Activated T-cell treated with anti-CD3 and anti-CD28 coated beads, Interleukin-2, amount 50 U/mL, for 48 hours (primary cell): ENCODE measurements at places on chromosomes 1 and 21.

GRCh38 chr1:2053217-2053616 lies 3.0 kb downstream of the PRKCZ start:
- no peak for DNase-seq

GRCh38 chr1:228280106-228280901 lies 72.5 kb downstream of the OBSCN start:
- no peak for DNase-seq

DNA sequence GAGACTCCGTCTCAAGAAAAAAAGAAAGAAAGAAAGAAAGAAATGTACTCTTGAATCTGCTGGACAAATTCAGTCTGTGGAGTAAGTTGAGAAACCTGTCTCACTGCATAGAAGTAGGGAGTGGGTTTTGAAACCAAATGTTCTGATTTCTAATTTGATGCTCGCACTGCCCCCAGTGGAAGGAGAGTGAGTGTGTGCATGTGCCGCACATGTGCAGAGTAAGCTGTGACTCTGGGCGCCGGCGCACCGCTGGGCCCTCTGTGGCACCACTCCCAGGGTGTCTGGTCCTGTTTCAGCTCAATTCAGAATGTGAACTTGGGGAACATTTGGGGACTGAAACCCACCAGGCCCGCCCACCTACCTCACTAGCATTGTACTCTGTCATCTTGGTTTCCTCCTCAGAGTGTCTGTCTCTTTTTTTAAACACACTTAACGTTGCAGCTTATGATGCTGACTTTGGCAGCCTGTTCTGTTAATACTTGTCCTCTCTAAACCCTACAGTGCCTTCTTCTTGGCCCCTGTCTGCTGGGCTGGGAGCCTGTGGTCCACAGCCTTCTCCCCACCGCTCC lies 104.6 kb downstream of the CACNA1E start:
- no peak for DNase-seq

GRCh38 chr1:15618655-15619525 lies 1.6 kb downstream of the DDI2 start:
- no peak for DNase-seq

DNA sequence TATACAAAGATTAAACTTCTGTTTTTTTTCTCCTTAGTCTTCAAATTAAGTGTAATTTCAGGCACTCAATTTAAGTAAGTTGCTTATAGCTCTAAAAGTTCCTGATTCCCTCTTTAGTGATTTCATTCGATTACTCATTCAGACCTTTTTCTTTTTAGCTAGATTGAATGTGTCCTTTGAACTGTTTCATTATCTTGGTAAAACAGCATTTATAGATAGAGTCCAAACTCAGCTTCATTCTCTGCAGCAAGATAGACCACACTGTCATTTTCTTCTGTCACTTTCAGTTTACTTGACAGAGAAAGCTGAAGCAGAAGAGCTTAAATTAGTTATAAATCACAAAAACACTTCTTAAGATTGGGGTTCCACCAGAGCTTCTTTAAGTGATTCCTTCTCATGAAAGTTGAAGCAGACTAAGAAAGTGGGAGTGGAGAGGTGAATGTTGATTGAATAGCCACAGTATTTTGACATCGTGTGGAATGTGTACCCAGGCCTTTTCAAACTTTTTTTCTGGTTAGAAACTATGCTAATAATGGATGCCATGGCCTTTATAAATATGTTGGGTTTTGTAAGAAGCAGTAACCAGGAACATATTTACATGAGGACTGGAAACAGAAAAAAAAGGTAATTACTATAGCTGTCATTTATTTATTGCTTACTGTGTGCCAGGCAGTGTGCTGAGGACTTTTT lies 52.2 kb downstream of the ZBTB40 start:
- no peak for DNase-seq

- DNase-seq: peak; percentile 13
These were observed 184.7 kb downstream of the TOMM20 start for GRCh38 chr1:234943836-234944402.

- no peak for DNase-seq
These were observed 116.7 kb upstream of the F3 start for GRCh38 chr1:94658221-94658620.

- DNase-seq: no peak
These were observed 982.5 kb upstream of the ADGRL2 start for GRCh38 chr1:80818211-80818610.

- DNase-seq: no peak
These were observed 190.9 kb upstream of the ADGRL4 start for GRCh38 chr1:79197421-79197820.

DNA sequence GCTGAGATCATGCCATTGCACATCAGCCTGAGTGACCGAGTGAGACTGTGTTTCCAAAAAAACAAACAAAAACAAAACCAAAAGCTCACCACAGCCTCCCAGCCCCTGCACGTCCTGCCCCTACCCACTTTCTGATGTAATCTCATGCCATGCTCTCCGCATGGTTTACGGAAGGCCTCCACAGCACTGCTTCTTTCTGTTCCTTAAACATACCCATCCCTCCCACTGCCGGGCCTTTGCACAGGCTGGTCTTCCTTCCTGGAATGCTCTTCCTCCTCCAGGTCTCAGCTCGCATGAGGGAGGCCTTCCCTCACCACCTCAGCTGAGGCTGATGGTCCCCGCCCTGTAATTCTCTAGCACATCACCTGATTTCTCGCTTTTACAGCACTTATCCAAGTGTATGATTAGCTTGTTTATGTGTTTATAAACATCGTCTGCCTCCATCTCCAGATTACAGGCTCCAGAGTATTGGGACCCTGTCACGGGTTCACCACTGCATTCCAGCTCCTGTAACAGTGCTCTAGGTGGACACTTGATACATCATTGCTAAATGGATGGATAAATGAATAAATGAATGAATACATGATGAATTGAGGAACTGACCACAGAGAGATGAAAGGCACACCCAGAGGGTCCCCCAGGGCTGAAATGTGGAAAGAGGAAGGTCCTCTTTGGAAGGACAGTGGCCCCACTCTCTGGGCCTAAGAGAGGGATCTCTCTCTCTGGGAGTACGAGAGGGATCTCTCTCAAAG lies 22.1 kb downstream of the TCEA3 start:
- DNase-seq: no peak

GRCh38 chr21:32834916-32835235 lies 63.3 kb upstream of the PAXBP1 start:
- DNase-seq: no peak

DNA sequence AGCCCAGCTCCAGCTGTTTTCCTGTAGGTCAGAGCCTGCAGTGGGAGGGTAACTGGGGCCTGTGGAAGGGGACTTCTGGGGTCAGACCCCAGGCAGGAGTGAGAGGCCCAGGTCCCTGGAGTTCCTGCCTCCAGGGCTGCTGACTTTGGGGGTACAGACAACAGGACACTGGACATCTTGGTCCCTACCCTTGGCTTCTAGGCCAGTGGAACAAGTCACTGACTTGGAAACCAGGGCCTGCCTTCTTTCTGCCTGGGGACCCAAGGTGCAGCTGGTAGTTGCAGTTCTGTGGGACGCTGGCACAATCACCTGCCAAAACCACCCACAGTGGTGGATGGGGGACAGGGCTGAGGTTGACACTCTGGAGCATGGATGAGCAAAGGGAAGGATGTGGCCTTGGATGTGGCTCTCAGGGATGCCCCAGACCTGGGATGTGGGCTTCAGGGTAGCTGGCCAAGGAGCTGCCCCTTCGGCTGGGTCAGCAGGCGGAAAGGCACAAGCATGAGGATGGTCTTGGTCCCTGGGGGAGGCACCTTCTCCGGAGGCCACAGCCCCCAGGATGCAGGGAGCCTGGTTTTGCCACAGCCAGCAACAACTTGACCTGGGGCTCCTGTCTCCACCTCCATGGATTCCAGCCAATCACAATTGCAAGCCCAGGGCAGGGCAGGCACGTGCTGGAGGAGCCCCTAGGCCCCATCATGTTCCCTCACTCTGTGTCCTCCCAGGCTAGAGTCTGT lies 5.8 kb downstream of the JMJD4 start:
- no peak for DNase-seq

DNA sequence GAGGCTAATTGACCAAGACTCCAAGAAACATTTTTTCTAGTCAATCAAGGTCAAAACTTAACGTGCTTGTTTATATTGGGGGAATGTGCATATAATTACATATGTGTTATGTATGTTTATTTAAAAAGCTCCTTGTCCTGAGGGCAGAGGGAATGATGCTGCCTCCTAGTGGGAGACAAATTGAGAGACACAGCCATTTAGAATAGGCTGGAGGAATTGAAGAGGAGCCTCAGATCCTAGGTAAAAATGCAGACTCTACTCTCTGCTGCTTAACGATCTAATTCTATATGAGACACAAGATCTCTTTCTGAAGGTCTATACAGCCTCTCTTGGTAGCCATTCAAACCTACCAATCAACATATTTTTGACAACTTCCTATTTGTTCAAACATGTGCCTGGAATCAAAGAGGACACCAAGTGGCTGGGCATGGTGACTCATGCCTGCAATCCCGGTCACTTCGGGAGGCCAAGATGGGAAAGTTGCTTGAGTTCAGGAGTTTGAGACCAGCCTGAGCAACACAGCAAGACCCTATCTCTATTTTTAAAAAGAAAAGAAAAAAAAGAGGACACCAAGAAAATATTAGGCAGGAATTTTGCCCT lies 136.6 kb upstream of the ZNF648 start:
- DNase-seq: no peak

DNA sequence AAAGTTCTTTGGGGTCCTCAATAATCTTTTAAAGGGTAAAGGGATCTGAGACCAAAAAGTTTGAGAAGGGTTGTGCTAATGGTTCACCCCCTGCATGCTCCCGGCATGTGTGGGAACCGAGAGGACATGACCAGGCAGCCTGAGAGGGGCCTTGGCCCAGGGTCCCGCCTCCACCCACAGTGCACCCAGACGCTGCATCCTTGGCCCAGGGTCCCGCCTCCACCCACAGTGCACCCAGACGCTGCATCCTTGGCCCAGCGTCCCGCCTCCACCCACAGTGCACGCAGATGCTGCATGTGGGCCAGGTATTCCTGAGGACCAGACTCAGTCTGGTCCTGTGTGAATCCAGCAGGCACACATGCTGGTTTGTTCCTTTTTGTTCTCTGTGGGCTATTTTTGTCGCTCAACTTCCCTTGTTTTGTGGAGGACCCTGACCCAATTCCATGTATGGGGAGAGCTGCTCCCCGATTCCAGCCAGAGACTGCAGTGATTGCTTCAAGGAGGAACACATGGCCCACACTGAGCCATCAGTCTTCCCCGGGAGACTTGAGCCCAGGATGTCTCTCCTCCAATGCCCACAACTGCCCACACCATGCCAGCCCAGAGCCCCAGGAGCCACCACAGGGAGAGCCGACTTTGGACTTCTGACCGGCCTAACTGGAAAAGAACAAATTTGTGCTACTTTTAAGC lies 3.5 kb downstream of the NPHP4 start:
- no peak for DNase-seq

- no peak for DNase-seq
These were observed 48.0 kb upstream of the SLC19A1 start for GRCh38 chr21:45590246-45590725.

- peak; percentile 23 for DNase-seq
These were observed 245.3 kb downstream of the DISC1 start for GRCh38 chr1:231871878-231872277.

DNA sequence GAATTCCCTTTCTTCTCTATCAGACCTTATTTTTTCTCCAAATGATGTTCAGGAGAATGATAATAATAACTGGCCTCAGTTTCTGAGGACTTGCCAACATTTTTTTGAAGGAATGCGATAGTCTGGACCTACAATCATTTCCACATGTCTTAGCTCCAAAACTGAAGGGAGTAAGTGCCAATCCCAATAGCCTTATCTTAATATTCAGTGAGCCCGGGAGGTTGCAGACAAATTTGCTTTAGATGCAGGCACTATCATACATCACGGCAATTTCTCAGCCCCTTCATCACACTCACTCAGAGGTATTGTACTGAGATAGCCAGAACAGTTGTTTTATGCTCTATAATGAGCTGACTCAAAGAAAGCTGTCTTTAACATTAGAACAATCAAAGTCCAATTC lies 796.9 kb downstream of the ADGRL2 start:
- DNase-seq: no peak

GRCh38 chr21:42262831-42263231 lies 43.9 kb downstream of the ABCG1 start:
- no peak for DNase-seq

DNA sequence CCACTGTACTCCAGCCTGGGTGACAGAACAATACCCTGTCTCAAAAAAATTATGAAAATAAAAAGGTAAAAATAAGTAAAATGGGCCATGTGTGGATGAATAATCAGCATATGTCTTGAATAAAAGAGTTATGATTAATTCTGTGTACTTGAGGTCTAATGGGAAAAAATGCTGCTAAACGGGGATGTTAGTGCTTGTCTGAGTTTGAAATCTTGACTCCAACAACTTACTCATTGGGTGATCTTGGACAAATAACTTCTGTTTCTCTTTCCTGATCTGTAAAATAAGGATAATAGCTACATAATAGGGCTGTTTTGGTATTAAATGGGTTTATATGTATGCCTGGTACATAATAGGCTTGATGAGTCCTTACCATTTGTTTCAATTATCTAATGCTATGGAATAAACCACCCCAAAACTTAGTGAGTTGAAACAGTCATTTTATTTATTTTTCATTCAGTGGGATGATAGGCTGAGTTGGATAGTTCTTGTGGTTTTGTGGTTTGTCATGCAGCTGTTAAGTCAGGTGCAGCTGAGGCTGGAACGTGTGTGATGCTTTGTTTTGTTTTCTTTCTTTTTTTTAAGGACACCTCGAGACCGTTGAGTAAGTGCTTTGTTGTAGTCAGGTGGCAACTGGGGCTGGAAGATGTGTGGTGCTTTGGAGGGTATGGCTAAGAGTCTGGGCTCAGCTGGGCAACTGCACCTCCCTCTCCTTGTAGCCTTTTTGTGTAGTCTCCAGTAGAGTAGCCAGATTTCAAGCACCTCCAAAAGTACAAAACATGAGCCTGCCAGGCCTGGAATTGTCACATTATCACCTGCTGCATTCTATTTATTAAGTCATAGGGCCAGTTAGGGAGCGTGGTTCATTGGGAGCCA lies 4.9 kb downstream of the MDM4 start:
- DNase-seq: peak; percentile 48

DNA sequence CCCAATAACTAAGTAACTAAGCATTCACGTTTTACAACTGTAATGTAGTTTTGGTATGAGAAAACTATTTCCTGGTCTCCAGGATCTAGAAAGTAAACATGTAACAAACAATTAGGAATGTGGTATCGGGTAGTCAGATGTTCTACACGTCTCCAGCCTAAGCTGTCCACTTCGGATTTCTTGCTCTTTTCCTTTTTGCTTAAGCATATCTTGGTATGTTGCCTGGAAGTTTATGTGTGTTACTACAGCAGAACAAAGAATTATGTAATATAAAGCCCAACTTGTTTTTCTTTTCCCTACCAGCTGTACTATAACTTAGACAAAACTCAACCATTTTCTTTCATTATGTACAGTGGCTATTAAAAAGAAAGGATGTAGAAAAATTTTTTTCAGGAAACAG lies 20.4 kb upstream of the WARS2 start:
- no peak for DNase-seq

GRCh38 chr1:48093147-48093546 lies 96.0 kb upstream of the TRABD2B start:
- no peak for DNase-seq
